ENCODE measurements at places on chromosomes 11 and 22. TPM values are rescaled to one million over a fixed set of nuclear protein-coding genes. Genes with fewer than 3 reads are reported as not detected.

Gene SLC5A1
- not detected for total RNA-seq

Gene CD44
- 2,098 TPM for total RNA-seq

- DNase-seq = no peak
Observed at GRCh38 chr11:130170345-130170744, 10.8 kb downstream of the ST14 start.

DNA sequence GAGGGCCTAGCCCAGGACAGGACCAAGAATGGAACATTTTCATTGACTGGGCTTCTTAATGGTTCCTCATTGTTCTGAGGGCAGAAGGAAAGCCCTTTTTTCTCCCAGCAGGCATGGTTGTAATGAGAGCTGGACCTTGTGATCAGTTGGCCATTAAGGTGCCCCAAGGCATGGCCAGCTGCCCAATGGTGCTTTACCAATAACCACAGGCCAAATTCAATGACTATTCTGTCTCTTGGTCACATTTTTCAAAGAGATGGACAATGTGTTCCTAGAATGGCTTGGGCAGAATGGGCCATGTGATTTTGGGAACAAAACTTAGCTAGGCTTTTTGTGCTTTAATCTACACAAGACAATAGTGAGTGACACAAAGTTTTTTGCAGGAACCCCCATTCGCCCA lies 7.3 kb downstream of the NAV2 start:
- no peak for DNase-seq

DNA sequence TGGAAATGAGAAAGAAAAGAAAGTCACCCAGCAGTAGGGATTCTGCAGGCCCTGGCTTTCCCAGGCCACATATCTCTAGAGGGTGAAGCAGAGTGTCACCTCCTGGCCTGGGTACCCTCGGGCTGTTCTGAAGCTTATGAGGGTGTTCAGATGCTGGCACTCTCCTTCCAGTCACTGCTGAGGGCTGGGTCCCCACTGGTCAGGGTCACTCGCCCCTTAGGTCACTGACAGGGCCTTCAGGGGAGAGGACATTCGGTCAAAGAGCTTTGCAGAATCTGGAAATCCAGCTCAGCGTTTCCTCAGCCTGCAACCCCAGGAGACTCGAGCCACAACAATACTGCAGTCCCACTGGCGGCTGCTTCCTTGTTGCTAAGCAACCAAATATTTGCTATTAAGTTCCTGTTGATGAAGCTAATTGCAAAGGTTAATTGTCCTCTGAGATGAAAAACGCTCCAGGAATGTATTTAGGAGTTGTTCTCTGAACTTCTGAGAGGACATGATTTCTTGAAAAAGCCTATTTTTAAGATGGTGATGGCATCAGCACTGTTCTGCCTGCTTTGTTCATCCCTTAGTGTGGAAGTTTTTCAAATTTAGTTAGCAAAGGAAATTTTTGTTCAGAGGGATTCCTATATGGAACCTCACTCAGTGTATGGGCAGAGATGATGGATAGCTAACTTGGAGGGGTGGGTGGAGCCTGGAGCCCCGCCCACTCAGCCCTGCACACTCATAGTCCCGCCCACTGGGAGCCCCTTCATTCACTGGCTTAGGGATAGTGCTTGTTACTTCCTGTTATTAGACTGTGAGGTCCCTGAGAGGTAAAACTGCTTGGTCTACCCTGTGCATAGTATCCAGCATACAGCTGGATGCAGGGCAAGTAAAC lies 109.2 kb downstream of the CSNK2A3 start:
- DNase-seq = peak; percentile 33
